ENCODE measurements at places on chromosomes 6 and 20. TPM values are rescaled to one million over a fixed set of nuclear protein-coding genes. Genes with fewer than 3 reads are reported as not detected.

Gene KHDC3L
- total RNA-seq, result not detected

Gene CGAS
- total RNA-seq, result 3.1 TPM

Gene MROH8
- 1.4 TPM for total RNA-seq

Gene DDAH2
- 56.1 TPM for total RNA-seq

Gene PLCB4
- total RNA-seq, result 55.0 TPM

Gene KIF16B
- total RNA-seq, result 81.7 TPM

Gene ENPP4
- total RNA-seq, result 23.2 TPM

Gene NKAIN2
- total RNA-seq, result 0.69 TPM

Measured in mucosa of descending colon (tissue), 3 donors.